ENCODE measurements at places on chromosomes 11 and 22. TPM values are rescaled to one million over a fixed set of nuclear protein-coding genes. Genes with fewer than 3 reads are reported as not detected.

TIMP3 gene
- total RNA-seq: 35.4 TPM

TTC36 gene
- total RNA-seq: not detected

SEC14L2 gene
- 3.4 TPM for total RNA-seq

GRAP2 gene
- total RNA-seq: 0.61 TPM

CHADL gene
- not detected for total RNA-seq

LUZP2 gene
- not detected for total RNA-seq

ASPHD2 gene
- total RNA-seq: 0.87 TPM

ELFN2 gene
- total RNA-seq: not detected

PNPLA3 gene
- total RNA-seq: 14.1 TPM

FGF3 gene
- not detected for total RNA-seq

OPCML gene
- 0.58 TPM for total RNA-seq

KRTAP5-2 gene
- total RNA-seq: not detected

PKP3 gene
- 1.9 TPM for total RNA-seq

EP300 gene
- total RNA-seq: 17.2 TPM

DNA sequence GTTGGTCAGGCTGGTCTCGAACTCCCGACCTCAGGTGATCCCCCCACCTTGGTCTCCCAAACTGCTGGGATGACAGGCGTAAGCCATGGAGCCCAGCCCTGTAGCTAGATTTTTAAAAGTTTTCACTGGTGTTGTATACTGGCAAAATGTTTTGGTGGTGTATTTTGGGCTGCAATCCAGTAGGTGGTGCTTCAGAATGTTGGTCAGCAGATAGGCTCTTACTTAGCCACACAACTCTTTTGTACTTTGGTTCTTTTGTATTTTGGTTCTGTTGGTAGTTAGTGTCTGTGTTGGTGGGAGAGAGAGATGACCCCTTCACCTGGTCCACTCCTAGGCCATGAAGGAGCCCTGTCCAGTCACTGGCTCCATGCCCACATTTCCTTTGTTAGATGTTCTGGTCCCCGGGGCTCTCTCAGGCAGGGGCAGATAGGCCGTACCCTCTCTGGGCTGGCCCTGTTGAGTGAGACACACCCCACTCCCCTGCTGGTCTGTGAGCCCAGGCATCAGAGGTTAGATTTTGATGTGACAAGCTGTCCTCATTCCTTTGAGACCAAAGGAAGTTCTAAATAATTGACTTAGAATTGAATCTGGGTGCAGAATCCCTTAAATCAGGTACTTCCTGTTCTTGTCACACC, 123.8 kb downstream of the DDX10 start:
- DNase-seq: no peak

DNA sequence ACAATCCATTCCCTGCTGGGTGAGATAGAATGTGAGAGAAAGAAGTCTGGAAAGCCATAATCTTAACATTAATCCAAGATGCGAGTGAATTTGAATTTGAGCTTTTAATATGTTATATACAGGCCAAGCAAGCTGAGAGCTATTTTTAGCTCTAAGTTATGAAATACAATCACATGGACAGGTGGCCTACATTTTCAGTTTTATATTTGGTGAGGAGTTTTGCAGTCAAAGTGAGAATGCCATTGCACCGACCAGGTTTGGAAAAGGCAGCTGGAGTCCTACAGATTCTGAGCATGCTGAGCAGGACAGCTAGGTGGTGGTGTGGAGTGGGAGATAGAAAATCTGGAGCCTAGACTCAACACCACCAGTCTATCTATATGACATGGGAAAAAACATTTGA, 12.0 kb downstream of the OR5B21 start:
- no peak for DNase-seq

DNA sequence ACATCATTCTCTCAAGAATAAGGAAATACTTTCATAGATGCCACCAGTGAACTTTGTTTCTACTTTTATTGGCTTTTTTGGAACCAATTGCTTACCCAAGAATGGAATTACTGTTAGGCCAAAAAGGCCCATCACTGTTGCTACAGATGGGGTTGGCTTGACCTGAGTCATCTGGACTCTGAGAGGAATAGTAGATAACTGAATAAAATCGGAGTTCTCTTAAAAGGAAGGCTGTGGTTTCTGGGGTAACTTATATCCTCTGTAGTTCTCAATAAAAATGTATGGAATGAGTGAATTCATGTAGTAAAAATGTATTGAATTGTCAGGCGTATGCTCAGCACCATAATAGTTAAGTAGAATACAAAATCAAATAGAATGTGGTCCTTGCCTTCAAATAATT, 56.6 kb downstream of the ARHGEF12 start:
- DNase-seq: no peak

DNA sequence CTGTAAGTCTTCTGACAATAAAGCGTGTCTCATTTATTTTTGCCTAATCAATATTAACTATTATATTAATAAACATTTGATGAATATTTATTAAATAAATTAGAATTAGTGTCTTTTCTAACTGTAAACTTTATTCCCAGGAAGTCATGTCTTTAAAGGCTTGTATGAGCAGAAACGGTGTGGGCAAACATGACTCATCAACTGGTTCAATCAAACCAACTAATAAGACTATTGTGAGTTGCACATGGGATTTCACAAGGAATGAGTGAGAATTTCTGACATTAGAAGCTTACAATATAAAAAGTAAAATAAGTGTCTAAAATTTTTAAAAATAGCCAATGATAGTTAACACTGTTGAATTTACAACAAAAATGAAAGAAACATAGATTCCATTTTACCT, 259.2 kb upstream of the CTSC start:
- DNase-seq: no peak

- peak; percentile 4 for DNase-seq
Observed at GRCh38 chr11:118497831-118498230, 29.4 kb upstream of the TTC36 start.

DNA sequence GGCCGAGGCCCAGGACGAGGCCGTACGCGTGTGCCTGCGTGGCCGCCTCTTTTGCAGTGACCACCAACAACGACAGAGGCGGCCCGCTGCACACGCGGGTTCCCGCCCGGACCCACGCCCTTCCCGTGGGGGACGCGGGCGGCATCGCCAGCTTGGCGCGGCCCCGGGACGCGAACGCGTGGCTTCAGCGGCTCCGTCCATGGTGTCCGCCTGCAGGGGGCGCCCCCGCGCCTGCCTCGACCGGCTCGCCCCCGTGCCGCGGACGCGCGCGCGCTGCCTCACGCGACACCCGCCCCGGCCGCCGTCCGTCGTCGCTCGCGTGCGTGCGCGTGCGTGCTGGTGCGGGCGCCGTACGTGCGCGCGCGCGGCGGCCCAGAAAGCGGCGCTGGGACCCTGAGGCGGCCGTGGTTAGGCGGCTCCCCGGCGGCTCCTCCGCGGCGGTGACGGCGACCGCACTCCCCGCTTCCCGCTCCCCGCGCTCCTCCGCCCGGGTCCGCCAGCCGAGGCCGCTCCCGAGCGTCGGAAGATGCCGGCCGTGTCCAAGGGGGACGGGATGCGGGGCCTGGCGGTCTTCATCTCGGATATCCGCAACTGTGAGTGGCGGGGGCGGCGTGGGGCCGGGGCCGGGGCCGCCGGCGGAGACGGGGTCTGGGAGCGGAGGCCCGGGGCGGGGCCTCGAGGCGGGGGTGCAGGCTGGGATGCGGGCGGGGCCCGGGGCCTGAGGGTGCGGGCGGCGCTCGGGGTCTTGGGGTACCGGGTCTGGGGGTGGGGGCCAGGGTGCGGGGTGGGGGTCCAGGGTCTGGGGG, at the start of gene AP2A2:
AP2A2 (plus strand) TSS at position 375 of the 806 bp plus-strand sequence; CDS start at position 527, 152 bp downstream.
- peak; percentile 57 for DNase-seq

DNA sequence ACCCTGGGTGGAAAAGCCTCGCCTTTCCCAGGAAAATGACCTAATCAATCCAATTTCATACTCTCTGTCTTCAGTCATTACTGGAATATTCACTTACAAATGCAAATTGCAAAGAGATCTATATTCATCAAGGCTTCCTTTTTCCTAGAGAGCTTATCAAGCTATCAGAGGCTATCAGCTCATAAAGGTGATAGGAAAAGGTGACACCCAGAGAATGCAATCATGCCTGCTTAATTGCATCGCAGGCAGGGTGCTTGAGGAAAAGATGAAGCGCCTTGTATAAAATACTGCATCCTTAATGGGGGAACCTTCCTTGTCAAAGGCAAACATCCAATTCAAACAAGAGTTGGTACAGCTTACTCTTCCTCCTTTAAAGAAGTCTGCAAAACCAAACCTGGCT, 59.7 kb downstream of the SHANK2 start:
- DNase-seq: no peak

DNA sequence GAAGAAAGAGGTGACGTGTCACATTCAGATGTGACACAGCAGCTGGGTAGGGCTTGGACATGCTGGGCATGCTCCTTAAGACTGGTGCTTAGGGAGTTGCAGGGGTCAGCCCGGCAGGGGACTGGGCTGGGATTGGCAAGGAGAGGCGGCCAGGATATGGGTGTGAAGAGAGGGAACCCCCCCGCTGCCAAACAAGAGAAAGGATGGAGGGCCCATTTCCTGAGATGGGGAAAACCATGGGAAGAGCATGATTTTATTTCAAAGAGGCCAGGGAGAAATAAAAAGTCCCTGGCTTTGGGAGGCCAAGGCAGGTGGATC, 5.3 kb downstream of the ATF4 start:
- DNase-seq: no peak

DNA sequence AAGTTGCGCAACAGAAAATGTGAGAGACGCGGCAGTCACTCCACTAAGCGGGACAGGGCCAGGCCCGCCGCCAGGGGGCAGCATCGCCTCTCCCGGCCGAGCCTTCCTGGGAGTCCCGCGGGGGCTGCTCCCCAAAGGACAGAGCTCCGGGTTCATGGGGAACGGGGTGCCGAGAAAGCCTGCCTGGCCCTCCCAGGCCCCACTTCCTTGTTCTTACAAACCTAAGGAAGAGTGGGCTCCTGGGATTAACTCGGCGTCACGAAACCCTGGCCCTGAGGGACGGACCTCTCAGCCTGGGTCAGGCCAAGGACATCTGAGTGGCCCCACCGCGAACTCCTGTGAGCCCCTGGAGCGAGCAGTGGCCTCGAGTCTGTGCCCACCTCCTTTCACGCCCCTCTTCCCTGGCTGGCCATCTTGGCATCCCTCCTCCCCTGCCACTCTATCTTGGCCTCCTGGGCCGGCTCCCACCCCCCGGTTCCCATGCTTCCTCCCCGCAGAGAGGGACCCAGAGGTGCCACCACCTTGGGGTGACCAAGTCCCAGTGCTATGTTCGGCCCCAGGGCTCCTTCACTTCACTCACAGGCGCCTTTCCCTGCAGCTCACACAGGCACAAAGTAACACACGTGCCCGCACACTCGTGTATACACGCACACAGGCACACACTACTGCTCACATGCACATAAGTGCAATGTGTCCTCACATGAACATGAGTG, 99.9 kb upstream of the FGF3 start:
- DNase-seq: peak; percentile 87

GRCh38 chr11:112661146-112661545, 300.1 kb upstream of the NCAM1 start:
- DNase-seq: no peak

GRCh38 chr11:13698132-13698531, 29.7 kb downstream of the FAR1 start:
- DNase-seq: no peak

- peak; percentile 39 for DNase-seq
Observed at GRCh38 chr22:44200855-44201550, 20.3 kb downstream of the PARVG start.

GRCh38 chr22:45584121-45584570, 81.5 kb downstream of the FBLN1 start:
- no peak for DNase-seq

DNA sequence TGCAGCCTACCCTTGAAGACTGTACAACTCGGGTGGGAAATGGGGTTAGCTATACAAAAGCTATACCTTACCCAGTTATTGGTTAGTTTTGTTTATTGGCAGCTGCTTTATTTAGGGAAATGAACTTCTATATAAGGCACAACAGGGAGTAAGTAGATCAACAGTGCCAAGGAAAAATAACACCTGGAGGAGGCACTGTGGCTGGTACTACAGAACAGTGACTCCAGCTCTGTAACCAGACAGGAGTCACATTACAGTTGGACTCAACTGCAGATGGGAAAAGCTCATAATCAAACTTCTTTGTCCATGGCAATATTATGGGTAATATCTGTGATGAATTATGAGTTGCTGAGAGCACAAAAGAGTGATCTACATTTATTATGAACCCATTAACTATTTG, 14.0 kb downstream of the P4HA3 start:
- no peak for DNase-seq

- no peak for DNase-seq
Observed at GRCh38 chr11:57460758-57461749, 726 bp downstream of the RTN4RL2 start.

DNA sequence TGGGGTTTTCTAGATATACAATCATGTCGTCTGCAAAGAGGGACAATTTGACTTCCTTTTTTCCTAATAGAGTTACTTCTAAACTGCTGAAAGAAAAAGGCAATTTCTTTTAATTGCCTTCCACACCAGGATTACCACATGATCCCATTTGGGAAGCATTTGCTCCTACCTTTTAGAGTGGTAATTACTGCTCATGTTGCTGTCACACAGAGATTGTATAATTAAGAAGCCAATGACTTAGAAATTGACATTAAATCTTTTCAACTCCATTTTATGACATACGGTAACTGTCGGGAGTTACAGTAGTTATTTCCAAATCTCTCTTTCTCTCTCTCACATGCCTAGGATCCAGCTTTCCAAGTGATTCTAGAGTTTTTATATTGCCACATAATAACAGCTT, 17.8 kb upstream of the RAG2 start:
- DNase-seq: no peak

DNA sequence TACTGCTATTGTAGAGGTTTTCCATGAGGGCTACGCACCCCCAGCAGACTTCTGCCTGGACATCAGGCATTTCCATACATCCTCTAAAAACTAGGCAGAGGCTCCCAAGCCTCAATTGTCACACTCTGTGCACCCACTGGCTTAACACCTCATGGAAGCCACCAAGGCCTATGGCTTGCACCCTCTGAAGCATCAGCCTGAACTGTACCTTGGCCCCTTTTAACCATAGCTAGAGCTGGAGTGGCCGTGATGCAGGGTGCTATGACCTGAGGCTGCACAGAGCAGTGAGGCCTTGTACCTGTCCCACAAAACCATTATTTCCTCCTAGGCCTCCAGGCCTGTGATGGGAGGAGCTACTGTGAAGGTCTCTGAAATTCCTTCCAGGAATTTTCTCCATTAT, 33.9 kb downstream of the AAMDC start:
- no peak for DNase-seq

DNA sequence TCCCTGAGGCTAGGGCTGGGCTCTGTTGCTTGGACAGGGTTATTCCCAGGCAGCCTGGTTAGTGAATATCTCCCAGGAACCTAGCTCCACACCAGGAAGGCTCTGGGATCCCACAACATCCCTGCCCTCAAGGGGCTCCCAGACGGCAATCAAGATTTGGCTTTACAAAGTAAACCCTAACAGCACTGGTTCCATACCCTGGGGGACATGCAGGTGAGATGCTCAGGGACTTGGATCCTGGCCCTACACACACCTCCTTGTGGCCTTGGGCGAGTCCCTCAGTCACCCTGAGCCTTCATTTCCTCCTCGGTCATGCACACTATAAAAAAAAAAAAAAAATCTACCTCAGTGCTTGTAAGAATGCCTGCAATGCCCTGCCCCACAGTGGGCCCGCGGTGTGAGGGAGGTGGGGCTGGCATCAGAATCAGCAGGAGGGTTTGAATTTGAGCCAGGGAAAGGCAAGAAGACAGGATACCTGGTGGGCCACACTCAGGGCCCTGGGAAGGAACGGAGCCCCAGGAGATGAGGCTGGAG, 86.3 kb downstream of the MORC2 start:
- no peak for DNase-seq
